IMR-90 (cell line): ENCODE measurements at places on chromosomes 7 and 10. TPM values are rescaled to one million over a fixed set of nuclear protein-coding genes. Genes with fewer than 3 reads are reported as not detected.

Gene SAP25
- not detected in 2 replicates for total RNA-seq

Gene LSM8
- total RNA-seq: 9.7 and 33.9 TPM in 2 replicates

Gene SUN3
- not detected in 2 replicates for total RNA-seq

Gene GIMAP1
- total RNA-seq: not detected in 2 replicates

- peaks cover 21% of the 10 kb centered on the region for H3K27me3 ChIP-seq
- H3K4me1 ChIP-seq: no peaks in the 10 kb centered on the region
- no peaks in the 10 kb centered on the region for H3K36me3 ChIP-seq
- peak within 1 kb of the TSS; percentile 46 for H3K4me3 ChIP-seq
Observed at GRCh38 chr10:25174461-25175230, at the start of gene GPR158. Gene GPR158 (plus strand): TSS chr10:25175001. CDS start chr10:25175421, 420 bp downstream.

DNA sequence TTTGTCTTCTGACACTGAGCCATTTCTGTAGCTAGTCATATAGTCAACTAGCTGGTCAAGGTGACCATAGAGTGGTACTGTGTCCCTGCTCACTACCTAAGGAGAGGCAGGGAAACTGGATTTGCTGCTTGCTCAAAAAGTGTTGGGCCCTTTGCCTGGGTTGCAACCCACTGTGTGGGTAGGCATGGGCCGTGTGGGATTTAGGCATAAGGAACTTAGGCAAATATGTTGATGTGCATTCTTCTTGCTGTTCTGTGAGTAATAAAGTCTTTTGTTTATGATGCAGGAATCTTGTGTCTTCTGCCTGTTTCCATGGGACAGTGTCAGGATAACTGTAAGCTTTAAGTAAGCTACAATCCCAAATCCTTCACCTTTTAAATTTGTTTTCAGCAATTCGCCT is 23.1 kb upstream of the TCTN3 start:
- H3K36me3 ChIP-seq: no peaks in the 10 kb centered on the region
- H3K4me1 ChIP-seq: peaks cover 2% of the 10 kb centered on the region; the same call in 1 of the 2 replicates
- no peaks in the 10 kb centered on the region for H3K27me3 ChIP-seq
- DNase-seq: no peak
- no peak overlapping the region for H3K27ac ChIP-seq
- no peak overlapping the region for H3K4me3 ChIP-seq

DNA sequence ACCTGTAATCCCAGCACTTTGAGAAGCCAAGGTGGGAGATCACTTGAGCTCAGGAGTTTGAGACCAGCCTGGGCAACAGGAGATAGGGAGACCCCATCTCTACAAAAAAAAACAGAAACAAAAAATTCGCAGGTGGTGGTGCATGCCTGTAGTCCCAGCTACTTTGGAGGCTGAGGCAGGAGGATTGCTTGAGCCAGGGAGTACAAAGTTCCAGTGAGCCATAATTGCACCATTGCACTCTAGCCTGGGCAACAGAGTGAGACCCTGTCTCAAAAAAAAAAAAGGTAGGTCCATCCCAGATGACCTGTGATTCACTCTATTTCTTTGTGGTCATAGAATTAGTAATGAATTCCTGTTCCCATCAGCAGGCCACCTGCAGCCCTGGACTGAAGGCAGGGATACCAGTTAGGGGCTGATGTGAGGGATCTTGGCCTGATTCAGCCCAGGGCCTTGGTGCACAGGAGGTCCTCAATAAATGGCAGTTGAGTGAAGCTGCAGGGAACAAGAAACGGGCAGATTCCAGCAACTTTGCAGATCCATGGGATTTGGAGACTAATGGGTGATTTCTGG is at the start of gene MYH16:
MYH16 (plus strand) TSS at position 364 of the 570 bp plus-strand sequence.
- no peak within 1 kb of the TSS for H3K27ac ChIP-seq
- H3K4me3 ChIP-seq: no peak within 1 kb of the TSS
- peaks cover 8% of the 10 kb centered on the region for H3K4me1 ChIP-seq

GRCh38 chr7:135753616-135754413 is 5.2 kb upstream of the FAM180A start:
- peaks cover 13% of the 10 kb centered on the region for H3K4me1 ChIP-seq
- H3K4me3 ChIP-seq: no peak overlapping the region
- no peak for DNase-seq
- H3K36me3 ChIP-seq: no peaks in the 10 kb centered on the region
- H3K27me3 ChIP-seq: no peaks in the 10 kb centered on the region

GRCh38 chr10:21432266-21432665 is 93.2 kb downstream of the SKIDA1 start:
- no peaks in the 10 kb centered on the region for H3K27me3 ChIP-seq
- no peak for DNase-seq
- H3K27ac ChIP-seq: no peak overlapping the region

- no peak for DNase-seq
- no peaks in the 10 kb centered on the region for H3K36me3 ChIP-seq
- no peaks in the 10 kb centered on the region for H3K4me1 ChIP-seq
Observed at GRCh38 chr7:135558881-135559280, 1.2 kb downstream of the NUP205 start.

DNA sequence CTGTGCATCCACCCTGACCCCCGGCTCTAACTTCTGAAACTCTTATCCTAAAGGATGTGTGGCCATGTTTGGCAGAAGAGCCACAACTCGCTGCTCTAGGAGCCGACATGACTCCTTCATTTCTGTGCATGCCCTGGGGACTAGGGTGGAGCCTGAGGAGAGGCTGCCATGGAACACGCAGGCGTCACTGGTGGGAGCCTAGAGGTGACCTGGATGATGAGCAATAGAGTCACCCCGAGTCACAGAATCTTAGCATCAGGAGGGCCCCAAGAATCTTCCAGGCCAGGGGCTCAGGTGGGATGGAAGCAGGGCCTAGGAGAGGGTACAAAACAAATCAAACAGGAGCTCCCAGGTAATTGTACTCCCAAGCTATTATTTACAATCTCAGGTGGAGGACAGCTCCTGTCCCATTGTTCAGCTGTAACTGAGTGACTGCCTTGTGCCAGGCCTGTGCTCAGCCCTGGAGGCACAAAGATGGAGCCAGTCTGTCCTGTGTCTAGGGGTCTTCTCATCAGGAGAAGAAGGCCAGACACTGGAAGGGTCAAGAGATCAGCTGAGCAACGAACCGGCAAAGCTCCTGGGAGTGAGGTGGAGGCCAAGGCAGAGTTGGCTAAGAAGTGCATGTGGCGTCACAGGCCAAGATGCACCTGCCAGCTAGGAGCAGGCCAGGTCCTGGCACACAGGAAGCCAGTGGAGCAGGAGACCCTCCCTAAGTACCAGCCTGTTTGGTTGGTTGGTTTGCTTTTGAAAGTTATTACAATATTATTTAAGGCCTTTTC is 5.8 kb upstream of the ZNF22 start:
- no peak for DNase-seq
- peaks cover 6% of the 10 kb centered on the region; the same call in 1 of the 2 replicates for H3K36me3 ChIP-seq
- peaks cover 51% of the 10 kb centered on the region for H3K4me1 ChIP-seq
- H3K4me3 ChIP-seq: no peak overlapping the region

- H3K27ac ChIP-seq: no peak overlapping the region
- no peaks in the 10 kb centered on the region for H3K27me3 ChIP-seq
- no peak for DNase-seq
- no peak overlapping the region for H3K4me3 ChIP-seq
- H3K4me1 ChIP-seq: peaks cover 8% of the 10 kb centered on the region
Observed at GRCh38 chr10:110363572-110364411, 59.1 kb upstream of the SMNDC1 start.

- H3K27ac ChIP-seq: no peak overlapping the region
- H3K27me3 ChIP-seq: no peaks in the 10 kb centered on the region
- H3K36me3 ChIP-seq: no peaks in the 10 kb centered on the region
- H3K4me1 ChIP-seq: peaks cover 7% of the 10 kb centered on the region
- DNase-seq: no peak
Observed at GRCh38 chr10:129810-130209, 5.4 kb upstream of the ZMYND11 start.

DNA sequence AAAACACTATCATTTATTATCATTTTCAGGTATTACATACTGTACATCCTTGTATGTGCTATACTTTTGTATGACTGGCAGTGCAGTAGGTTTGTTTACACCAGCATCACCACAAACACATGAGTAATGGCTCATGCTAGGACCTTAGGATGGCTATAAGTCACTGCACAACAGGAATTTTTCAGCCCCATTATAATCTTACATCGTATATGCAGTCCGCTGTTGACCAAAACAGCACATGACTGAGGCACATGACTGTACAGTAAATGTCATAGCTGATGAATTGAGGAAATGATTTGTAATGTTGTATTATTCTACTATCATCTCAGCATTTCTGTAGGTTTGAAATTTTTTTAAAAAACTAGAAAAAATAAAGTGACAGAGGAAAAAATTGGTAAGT is 38.6 kb downstream of the BPGM start:
- H3K27ac ChIP-seq: no peak overlapping the region
- peak; percentile 44 for DNase-seq
- H3K36me3 ChIP-seq: peaks cover 3% of the 10 kb centered on the region
- H3K4me1 ChIP-seq: peaks cover 12% of the 10 kb centered on the region

- no peaks in the 10 kb centered on the region for H3K27me3 ChIP-seq
- no peak overlapping the region for H3K4me3 ChIP-seq
- H3K4me1 ChIP-seq: no peaks in the 10 kb centered on the region
- DNase-seq: no peak
- no peaks in the 10 kb centered on the region for H3K36me3 ChIP-seq
Observed at GRCh38 chr7:141389140-141389796, 161.9 kb upstream of the AGK start.

- H3K27me3 ChIP-seq: no peaks in the 10 kb centered on the region
- H3K36me3 ChIP-seq: peaks cover 66% of the 10 kb centered on the region
- no peak overlapping the region for H3K27ac ChIP-seq
Observed at GRCh38 chr7:1493571-1493970, 10.6 kb downstream of the INTS1 start.

GRCh38 chr10:118298787-118299186 is 43.3 kb downstream of the FAM204A start:
- H3K36me3 ChIP-seq: no peaks in the 10 kb centered on the region
- no peaks in the 10 kb centered on the region for H3K4me1 ChIP-seq
- no peak overlapping the region for H3K27ac ChIP-seq
- no peak overlapping the region for H3K4me3 ChIP-seq
- no peak for DNase-seq
- H3K27me3 ChIP-seq: no peaks in the 10 kb centered on the region
